ENCODE measurements at places on chromosomes 4 and X. TPM values are rescaled to one million over a fixed set of nuclear protein-coding genes. Genes with fewer than 3 reads are reported as not detected.

GRCh38 chr4:145566086-145566708 lies 53.0 kb upstream of the MMAA start:
- DNase-seq: no peak

- no peak for DNase-seq
Measured at GRCh38 chrX:110786486-110786885, 9.1 kb downstream of the CHRDL1 start.

DUX4 gene
- total RNA-seq: not detected

DNA sequence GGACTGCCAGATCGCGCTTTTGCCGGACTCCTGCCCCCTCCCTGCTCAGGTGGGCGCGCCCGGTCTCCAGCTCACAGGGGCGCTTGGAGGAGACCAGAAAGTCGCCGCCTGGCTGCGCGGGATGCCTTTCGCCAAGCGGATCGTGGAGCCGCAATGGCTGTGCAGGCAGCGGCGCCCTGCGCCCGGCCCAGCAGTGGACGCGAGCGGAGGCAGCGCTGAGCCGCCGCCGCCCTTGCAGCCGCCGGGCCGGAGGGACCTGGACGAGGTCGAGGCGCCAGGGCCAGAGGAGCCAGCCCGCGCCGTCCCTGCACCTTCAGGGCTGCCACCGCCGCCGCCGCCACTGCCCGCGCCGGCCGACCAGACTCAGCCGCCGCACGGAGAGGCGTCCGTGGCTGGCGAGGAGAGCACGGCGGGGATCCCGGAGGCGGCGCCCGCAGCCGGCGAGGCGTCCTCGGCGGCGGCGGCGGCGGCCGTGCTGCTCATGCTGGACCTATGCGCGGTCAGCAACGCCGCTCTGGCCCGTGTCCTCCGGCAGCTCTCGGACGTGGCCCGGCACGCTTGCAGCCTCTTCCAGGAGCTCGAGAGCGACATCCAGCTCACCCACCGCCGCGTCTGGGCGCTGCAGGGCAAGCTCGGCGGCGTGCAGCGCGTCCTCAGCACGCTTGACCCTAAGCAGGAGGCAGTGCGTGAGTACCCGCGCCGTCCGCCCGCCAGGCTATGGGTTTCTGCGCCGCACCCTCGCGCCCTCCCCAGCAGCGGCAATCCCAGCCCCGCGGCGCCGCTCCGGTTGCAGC lies 834 bp downstream of the NHS start:
- DNase-seq: no peak

GRCh38 chr4:80878218-80878617 lies 152.3 kb upstream of the BMP3 start:
- DNase-seq: no peak

GRCh38 chrX:19840899-19841648 lies 46.3 kb downstream of the SH3KBP1 start:
- DNase-seq: peak; percentile 70

GRCh38 chrX:129433945-129434344 lies 89.3 kb downstream of the SMARCA1 start:
- DNase-seq: no peak

- DNase-seq: no peak
Measured at GRCh38 chr4:26542991-26543390, 40.9 kb upstream of the TBC1D19 start.

- no peak for DNase-seq
Measured at GRCh38 chr4:152976212-152976761, 40.2 kb downstream of the FHDC1 start.

All from activated CD4-positive, alpha-beta T cell treated with anti-CD3 and anti-CD28 coated beads, Interleukin-2, amount 10 ng/mL, durations not matched to agents 7 days and 5 days (primary cell).